Eye (tissue), 1 donor: ENCODE measurements at places on chromosomes 3 and 15.

DNA sequence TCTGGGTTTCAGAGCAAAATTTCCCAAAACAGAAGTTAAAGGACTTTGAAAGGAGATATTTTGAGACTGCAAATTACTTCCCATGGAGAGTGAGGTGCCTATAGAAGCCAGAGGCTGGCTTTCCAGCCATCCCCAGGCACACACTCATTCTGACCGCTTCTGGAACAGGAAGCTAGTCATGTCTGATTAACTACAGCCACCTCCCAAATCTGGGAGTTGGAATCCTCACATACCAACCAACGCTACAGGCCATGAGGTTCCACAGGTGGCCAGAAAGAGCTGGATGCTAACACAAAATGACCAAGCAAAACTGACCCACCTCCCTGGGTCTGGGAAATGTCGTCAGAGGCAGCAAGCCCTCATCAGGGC lies 87.2 kb downstream of the SNRK start:
- DNase-seq = peak; percentile 18

DNA sequence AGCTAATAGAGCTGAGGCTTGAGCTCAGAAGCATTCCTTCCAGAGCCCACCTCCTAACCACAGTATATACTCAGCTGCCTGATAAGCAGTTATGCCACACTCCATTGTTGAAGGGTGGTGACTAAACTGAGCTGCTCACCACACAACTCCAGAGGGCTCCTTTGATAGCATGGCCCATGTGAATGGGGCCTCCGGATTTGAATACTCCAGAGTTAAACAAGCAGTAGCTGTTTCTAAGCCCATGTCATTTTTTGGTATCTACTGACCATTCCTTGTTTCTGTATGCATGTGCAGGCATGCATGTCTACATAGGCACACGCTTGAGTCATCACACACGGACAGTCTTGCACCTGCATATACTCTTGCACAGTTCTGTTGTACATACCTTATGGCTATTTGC lies 28.9 kb downstream of the IGSF10 start:
- no peak for DNase-seq

DNA sequence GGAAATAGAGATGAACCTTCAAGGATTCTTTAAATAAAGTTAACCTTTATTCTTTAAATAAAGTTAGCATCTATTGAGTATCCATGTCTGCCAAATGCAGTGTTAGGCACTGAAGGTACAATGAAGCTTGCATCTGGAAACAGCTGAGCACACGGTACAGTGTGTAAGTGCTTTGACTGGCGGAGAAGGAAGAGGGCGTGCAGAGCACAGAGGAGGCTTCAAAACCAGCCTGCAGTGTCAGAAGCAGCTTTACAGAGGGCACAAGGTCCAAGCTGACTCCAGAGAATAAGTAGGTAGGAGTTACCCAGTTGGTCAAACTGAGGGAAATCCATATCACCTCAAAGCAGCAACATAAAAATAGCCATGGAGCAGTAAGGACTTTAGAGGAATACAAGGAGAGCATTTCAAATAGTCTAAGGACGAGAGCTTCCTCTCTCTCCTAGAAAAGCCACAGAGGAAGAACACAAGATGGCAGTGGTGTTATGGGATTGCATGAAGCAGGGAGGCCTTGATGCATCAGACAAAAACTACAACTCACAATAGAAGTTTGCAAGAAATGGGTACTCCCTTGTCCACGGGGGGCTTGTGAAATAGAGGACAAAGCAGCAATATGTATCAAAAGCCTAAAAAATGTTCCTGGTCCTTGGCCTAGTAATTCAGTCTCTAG lies 60.3 kb upstream of the PPP2R3A start:
- no peak for DNase-seq

DNA sequence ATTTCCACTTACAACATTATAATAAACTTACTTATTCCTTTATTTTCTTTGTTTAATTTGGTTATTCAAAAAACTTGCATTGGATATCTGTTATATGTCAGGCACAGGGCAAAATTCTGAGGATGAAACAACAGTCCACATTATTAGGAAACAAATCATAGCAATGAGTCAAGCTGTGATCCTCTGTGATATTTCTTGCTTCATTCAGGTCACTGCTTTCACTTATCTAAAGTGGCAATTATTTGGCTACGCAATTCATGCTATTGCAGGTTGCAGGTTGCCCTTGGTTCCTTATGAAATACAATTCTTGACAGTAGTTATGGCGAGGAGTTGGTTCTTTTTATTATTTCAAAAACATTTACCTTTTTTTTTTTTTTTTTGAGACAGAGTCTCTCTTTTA lies 66.4 kb upstream of the CNTN6 start:
- no peak for DNase-seq

- DNase-seq = no peak
These were observed 38.9 kb upstream of the IREB2 start for GRCh38 chr15:78399091-78399490.

GRCh38 chr15:70812827-70813364 lies 41.1 kb downstream of the LARP6 start:
- DNase-seq = no peak
